ENCODE measurements at places on chromosomes 7 and 10.

GRCh38 chr7:12370249-12370648 is 33.4 kb downstream of the VWDE start:
- no peak for DNase-seq

DNA sequence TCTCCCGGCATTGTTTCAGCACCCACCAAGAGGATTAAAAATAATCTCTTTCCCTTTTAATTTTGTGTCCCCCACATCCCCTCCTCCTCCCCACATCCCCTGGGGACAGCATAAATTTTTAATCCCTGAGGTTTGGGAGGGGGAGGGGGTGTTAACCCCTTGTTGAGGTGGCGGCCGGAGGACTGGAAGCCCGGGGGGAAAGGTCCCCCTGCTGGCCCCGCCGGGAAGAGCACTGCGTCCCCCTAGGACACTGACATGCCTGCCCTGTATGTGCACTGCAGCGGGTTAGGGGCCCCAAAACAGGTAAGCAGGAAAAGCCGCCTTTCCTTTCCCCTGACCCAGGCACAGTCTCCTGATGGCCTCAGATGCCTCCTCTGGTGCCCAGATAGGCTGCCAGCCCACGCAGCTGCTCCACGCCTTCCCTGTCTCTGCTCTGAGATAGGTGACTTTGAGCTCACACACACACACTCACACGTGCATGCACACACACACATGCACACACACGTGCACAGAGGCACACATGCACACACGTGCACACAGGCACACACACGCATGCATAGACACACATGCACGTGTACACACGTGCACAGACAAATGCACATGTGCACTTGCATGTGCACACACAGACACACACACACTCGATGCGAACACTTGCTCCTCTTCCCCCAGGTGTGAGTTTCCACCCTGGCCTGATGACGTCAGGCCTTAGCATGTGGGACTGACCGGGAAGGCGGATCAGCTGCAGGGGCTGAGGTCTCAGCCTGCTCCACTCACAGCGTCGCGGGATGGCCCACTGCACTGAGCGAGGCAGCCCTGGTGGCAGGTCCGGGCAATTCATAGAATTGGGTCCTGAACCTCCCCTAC is 12.3 kb downstream of the CNPY1 start:
- no peak for DNase-seq

DNA sequence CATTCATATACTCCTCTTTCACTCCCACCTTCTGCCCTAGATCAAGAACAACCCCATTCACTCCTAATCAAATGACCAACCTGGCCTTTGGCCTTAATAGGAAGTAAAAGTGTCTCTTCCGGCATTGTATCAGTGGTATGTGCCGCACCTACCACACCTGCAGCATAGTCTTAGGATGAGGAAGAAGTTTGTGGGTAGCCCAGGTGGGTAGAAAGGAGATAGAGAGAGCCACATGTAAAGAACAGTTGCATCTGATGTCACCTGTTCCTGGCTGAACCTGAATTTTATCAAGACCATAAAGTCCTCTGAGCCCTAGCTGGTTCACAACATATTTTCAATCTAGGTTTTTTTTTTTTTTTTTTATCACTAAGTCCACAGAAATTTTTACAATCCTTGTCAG is 55.5 kb upstream of the PTPN12 start:
- DNase-seq = no peak

DNA sequence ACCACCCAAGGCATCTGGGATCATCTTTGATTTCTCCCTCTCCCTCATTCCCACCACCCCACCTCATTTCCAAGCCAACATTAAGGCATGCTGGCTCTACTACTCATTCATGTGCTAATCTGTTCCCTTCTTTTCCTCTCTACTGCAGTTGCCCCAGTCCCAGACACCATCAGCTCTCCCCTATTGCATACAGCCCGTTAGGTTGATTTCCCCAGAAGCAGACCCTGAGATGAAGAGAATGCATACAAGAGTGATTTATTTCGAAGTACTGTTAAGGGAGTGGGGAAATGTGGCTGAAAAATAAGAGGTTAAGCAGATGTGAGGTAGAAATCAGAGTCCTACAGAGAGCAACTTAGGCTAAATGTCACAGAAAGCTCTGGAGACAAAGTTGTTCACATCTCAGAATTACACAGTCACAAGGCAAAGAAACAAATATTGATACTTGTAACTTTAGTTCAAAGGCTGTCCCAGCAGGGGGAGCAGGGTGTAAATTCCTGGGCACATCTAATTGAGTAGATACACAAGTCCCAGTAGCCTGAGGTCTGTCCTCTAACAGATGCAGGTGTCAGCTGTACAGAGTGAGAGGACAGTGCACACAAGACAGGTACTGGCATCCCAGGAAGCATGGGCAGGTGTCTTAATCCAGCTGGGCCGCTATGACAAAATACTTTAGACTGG is 20.9 kb downstream of the AKR1D1 start:
- no peak for DNase-seq

- DNase-seq = no peak
Measured at GRCh38 chr7:124440081-124440480, 325.5 kb downstream of the GPR37 start.

DNA sequence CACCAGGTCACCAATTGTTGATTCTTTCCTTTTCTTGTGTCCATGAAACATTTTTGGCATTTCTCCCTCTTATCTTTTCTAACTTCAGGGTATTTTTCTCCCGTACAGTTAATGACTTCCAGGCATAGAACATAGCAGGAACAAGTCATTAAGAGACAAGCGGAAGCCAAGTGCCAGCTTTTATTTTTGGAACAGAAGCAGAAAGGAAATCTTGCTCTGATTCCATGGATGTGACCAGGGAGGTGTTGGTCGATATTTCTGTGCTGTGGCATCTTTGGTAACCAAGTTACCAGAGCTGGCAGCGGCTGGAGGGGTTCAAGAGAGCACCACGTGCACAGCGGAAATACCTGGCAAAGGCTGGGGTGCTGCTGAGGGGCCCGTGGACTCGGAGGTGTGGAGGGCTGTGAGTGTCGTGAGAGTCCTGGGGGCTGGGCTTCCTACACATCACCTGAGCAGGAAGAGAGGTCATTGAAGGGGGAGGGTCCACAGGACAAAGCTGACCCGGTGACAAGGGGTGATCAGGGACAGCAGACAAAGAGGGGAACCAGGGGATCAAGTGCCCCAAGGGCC is 1.8 kb downstream of the LLCFC1 start:
- no peak for DNase-seq

- DNase-seq = no peak
Measured at GRCh38 chr10:93754761-93755160, 3.0 kb upstream of the LGI1 start.

DNA sequence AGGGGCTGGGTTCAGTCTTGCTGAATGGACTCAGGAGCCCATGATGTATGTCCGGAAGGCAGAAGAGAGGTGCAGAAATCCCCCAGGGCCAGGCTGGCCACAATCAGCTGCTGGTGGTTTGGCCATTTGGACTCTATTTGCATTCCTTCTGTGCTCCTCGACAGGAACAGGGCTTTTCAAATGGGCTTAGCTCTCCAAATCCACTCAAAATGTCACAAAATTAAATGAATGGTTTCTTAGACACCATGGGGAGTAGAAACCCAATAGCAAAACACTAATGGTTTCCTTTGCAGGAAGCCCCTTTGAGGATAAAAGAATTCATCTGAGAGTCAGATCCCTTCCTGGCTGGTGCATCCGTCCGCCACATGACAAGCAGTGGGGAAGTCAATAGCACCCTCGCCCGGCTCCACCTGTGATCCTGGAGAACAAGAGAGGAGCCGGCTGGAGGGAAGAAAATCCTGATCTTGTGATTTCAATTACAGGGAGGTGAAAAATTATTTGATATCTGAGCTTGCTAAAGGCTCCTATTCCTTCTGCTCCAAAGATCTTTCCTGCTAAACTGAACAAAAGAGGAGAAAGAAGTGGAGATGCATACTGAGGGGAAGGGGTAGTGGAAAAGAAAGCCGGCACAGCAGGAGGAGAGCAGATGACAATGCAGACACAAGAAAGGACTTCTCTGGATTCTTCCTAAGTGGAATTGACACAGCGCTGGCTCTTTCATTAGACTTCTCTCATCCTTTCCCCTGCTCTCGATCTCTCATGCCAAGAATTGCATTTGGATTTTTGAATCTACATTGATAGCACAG is 190.7 kb downstream of the C7orf25 start:
- no peak for DNase-seq

DNA sequence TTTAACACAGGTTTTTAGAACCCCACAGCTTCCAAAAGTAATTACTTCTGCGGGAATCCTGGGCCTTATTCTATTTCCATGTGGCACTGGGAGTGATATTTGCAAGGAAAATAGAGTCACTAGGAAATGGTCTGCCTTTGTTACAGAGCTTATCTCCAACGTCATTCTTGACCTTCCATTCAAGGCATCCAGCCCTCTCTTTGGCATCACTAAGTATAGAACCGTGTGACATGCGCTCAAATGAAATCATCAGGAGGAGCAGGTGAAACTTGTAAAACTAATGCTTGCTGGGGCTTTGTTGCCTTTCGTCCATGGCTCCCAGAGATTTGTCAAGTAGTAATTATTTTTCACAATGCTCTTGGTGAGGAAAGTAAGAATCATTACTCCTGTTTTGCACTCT is 73.4 kb downstream of the PAPSS2 start:
- DNase-seq = no peak

DNA sequence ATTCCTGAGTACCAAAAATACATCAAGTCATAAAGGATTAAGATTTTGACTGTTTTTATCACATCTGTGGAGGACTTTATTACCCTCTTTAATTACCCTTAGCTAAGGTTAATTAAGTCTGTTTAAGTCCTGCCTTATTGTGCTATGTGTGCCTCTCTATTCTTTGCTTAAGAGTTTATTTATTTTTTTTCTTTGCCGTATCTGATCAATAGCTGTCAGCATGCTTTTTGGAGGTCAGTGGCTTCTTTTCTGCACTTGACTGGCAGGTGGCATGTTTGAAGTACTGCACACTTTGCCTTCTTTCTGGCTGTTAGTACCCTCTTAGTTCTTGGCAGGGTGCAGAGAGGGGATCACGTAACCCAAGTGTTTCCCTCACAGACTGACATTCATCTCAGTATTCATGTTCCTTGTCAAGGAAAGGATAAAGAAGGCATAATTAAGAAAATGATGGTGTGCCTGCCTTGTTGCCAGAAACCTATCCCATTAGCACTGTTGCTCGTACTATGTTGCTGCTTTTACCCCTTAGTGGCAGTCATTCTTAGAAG is 225.8 kb downstream of the EXOC4 start:
- no peak for DNase-seq

DNA sequence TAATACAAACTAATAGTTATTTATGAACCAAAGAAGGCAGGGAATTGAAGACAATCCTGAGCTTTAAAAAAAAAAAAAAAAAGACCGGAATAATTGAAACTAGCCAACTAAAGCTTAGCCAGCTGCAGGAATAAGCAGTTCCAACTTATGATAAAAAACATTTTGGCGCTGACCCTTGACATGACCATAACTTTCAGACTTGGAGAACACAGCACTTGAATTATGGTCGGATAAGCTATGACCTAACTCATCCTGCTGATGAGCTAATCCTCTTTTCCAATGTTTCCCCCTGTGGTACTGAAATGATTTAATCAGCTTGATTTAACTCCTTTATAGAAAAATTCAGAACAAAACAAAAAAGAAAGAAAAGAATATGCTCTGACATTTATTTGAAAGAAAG is 181.8 kb downstream of the DGKB start:
- DNase-seq = no peak

DNA sequence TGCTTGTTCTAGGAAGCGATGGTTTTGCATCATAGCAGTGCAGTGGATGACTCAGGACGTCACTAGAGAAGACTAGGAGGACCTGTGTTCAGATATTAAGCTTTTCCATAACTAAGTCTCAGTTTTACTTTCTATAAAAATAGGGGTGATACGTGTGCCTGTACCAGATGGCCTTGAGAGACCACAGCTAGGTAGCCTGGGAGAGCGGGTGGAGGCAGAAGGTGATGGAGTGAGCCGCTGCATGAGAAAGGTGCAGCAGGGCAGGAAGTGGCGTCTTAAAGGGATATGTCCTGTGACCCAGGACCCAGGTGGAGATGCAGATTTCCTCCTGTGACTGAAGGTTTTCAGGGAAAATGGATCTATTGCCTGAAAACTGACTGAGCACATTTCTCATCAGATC is 304.9 kb downstream of the CDC14C start:
- no peak for DNase-seq

- no peak for DNase-seq
Measured at GRCh38 chr10:104664205-104664604, 23.1 kb downstream of the SORCS3 start.

DNA sequence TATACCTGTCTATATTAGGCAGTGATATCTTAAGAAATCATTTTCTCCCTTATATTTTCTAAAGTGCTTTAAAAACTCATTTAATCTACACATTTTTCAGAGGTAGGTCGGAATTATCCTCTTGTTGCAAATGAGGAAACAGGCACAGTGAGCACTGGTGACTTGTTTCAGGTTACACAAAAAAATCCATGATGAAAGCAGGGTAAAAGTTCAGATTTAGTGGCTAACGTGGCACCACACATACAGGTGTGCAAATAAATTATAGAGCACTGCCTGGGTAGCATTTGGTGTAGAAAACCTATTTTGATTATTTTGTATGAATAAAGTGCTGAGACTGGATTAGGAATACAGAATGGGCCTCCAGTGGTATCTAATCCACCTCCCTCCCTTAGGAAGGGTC is 26.6 kb downstream of the ARMC10 start:
- DNase-seq = no peak

DNA sequence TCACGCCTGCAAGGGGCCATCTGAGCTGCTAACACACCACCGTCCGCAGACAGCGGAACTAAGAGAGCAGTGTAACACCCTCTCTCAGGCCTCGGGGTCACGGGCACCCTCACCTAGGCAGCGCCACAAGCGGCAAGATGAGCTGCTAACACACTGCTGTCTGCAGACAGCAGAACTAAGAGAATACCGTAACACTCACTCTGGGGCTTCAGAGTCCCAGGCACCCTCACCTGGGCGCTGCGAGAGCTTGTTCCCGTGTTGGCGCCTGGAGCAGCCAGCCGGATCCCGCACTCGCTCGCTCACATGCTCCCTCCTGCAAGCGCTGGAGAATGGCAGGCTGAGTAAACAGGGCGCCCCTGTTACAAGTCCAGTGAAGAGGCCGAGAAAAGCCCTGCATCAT is 160.2 kb downstream of the SRPK2 start:
- no peak for DNase-seq

DNA sequence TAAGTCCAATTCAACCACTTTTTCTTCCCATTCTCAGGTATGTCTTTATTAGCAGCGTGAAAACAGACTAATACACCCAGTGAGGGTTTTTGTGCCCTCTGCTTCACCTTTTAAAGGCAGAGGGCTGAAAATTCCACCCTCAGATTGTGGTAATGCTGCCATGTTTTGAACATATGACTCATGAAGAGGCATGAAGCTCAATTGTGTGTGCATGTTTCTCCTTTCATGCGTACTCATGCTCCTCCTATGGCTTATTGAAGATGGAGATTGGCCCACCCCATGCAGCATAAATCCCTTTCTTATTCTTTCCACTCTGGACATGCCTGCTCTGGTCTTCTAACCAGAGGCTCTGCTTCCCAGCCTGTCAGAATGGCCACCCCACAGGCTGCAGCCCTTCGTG is 168.0 kb upstream of the PRKCQ start:
- no peak for DNase-seq

DNA sequence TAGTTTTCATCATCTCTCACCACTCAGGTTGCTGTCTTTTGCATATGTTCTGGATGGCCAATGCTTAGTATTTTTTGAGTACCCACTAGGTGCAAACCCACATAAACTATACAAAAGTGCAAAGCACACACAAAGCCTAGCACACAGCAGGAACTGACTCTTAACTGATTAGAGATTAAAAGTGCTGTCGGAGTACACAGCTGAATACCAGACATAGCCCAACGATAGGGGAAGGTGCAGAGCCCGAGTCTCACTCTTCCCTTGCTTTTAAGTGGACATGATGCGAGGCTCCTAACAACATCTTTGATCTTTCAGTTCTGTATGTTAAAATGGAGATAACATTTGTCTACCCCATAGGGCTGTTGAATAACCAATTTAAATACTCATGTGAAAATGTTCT is 90.8 kb downstream of the DPY19L1 start:
- no peak for DNase-seq

Measured in NCI-H1048 (cell line).